ENCODE measurements at places on chromosomes 2 and 18.

- no peak for DNase-seq
Measured at GRCh38 chr18:78720456-78721237, 259.0 kb upstream of the SALL3 start.

GRCh38 chr2:238701341-238702206 is 146.3 kb upstream of the TWIST2 start:
- DNase-seq = no peak

GRCh38 chr2:36550006-36550405 is 48.0 kb downstream of the FEZ2 start:
- DNase-seq = no peak

DNA sequence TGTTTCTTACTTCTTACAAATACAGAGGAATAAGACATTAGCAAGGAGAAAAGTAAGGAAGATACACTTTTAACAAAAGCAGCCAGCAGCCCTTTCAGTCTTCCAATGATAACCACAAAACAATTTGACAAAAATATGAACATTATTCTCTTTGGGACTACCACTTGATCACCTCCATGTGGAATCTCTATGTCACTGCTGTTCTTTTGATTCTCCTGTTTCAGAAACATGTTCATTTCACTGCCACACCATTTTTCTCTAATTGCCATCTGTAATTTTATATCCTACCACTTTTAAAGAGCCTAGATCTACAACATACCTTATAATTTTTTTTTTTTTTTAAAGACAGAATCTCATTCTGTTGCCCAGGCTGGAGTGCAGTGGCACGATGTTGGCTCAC is 10.9 kb downstream of the INO80D start:
- no peak for DNase-seq

GRCh38 chr2:136361521-136361920 is 243.6 kb upstream of the CXCR4 start:
- no peak for DNase-seq

DNA sequence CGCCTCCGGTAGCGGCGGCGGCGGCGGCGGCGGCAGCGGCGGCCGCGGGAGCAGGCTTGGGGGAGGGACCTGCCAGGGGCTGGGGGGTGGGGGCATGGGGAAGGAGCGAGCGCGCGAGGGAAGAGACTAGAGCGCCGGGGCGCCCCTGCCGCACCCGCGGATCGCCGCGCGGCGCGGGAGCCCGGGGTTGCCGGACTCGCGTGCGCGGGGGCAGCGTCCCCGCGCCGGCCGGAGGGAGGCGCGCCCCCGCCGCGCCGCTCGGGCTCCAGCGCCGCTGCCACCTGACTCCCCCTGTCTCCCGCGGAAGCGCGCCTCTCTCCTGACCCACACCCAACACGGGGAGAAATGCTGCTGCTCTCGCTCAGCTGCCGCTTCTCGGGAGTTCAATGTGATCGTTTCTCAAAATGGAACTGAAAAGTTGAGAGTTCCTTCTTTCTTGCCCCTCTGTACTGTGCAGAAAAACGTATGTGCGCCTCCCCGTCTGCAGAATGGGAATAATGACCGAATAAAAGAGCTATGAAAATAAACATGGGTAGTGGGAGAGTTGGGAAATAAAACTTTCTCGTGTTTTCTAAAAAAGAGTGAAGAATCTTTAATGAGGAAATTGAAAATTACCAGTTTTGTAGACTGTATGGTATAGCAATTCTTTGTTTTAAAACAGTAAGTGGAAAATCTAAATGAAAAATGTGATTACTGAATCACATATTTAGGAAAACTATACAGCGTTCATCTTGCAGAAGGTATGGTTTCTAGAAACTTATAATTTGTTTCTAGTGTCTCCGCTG is 455 bp upstream of the TLK1 start:
- DNase-seq = no peak

DNA sequence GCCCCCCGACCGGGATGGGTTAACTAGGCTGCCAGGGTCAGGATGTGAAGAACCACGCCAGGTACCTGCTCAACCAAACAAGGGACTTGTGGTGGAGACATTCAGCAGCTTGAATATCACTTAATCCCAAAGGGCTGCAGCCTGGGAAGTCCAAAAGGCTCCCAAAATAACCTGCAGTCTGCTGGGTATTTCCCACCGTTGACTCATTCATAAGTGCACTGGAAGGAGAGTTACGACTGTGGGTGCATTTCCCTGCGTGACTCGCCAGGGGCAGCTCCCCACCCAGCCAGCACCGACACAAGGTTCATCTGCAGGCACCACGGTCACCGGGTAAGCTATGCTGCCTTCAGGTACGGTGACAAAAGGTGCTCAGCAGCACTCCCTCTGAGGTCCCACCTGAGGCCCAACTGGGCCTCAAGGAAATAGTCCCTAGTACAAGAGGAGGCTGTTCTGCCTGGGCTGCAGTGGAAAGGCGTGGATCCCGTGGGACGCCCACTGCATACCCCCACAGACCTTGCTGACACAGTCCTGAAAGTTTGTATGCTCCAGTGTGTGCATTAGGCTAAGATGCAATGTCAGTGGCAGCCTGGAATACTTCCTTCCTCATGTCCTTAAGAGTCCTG is 86.5 kb downstream of the UXS1 start:
- no peak for DNase-seq

DNA sequence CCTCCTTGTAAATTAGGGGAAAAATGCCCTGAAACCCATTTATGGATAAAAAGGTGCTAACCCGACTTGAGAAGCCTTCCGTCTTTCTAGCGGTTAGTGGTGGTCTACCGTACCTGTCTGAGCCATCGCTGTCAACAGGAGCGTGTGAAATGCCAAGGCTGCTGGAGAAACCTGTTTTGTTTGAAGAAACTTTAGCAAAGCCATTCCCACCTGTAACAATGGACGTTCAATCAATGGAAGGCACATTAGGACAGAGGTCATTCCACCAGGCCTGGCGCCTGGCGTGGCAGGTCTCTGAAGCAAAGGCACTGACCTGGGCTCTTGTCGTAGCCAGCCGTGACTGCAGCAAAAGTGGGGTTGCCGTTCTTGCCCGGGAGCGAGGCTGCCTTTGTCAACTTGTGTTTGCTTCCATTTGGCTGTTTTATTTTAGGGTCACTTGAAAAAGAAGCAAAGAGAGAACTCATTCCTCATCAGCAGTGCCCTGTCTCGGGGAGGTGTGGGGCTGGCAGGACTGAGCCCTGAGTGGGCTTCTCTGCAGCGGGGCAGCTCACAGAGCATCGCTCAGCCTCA is 47.2 kb downstream of the ZAP70 start:
- DNase-seq = no peak

- DNase-seq = no peak
Measured at GRCh38 chr2:188527581-188527993, 235.9 kb downstream of the GULP1 start.

DNA sequence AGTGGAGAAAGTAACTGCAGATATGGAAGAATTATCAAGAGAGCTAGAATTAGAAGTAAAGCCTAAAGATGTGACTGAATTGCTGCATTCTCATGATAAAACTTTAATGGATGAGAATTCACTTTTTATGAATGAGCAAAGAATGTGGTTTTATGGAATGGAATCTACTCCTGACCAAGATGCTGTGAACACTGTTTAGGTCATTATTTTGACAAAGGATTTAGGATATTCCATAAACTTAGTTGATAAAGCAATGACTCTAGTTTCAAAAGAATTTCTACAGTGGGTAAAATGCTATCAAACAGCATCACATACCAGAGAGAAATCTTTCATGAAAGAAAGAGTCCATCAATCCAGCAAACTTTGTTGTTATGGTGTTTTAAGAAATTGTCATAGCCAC is 1317.7 kb upstream of the ACVR2A start:
- no peak for DNase-seq

- no peak for DNase-seq
Measured at GRCh38 chr18:3998698-3999333, 456.3 kb downstream of the DLGAP1 start.

- no peak for DNase-seq
Measured at GRCh38 chr2:69298862-69299261, 88.2 kb downstream of the GFPT1 start.

GRCh38 chr2:13667415-13667757 is 950.6 kb downstream of the TRIB2 start:
- no peak for DNase-seq

DNA sequence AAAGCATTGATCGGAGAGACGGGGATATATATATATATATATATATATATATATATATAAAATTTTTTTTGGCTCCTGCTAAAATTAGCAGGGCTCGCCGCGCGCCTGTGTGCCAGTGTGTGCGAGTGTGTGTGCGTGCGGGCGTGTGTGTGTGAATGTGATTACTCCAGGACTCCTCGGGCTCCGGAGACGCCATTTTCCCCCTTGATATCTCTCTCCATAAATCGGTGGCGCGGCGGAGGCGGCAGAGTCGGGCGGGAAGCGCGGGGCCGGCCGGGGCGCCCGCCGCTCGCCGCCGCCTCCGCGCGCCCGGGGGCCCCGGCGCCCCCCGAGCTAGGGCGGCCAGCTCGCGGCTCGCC is 795 bp upstream of the SETBP1 start:
- no peak for DNase-seq

- no peak for DNase-seq
Measured at GRCh38 chr2:173086518-173087213, 11.0 kb downstream of the MAP3K20 start.

All from epithelial cell of prostate (primary cell).